ENCODE measurements at places on chromosomes 13 and 19. TPM values are rescaled to one million over a fixed set of nuclear protein-coding genes. Genes with fewer than 3 reads are reported as not detected.

GRCh38 chr13:30774214-30774730 is 38.9 kb downstream of the ALOX5AP start:
- DNase-seq = no peak

DNA sequence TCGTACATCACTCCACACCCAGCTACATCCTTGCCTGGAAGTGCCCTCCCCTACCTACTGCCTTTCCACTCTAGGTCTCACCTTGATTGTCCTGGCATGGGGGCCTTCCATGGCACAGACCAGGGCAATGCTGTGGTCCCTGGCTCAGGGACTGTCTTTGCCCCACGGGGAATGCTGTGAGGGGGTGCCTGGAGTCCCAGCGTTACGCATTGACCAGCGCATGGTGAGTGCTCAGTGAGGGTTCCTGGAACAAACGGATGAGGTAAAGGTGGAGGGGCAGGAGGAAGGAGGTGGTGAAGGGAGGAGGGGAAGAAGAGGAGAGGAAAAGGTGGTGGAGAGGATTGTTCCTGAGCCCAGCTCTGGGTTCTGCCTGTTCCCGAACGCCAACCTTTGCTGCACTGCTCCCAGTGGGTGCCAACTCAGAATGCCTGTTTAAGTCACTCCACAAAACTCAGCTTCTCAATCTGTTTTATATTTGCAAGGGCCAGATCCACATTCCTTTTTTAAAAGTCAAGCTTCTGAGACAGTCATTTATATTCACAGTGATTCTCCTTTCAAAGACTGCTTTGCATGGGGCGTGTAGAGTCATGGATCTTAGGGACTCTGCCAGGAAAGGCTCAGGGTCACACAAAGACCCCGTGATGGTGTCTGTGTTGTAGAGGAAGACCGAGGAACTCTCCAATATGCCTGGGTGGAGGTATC is 40.8 kb downstream of the CHST8 start:
- no peak for DNase-seq

DNA sequence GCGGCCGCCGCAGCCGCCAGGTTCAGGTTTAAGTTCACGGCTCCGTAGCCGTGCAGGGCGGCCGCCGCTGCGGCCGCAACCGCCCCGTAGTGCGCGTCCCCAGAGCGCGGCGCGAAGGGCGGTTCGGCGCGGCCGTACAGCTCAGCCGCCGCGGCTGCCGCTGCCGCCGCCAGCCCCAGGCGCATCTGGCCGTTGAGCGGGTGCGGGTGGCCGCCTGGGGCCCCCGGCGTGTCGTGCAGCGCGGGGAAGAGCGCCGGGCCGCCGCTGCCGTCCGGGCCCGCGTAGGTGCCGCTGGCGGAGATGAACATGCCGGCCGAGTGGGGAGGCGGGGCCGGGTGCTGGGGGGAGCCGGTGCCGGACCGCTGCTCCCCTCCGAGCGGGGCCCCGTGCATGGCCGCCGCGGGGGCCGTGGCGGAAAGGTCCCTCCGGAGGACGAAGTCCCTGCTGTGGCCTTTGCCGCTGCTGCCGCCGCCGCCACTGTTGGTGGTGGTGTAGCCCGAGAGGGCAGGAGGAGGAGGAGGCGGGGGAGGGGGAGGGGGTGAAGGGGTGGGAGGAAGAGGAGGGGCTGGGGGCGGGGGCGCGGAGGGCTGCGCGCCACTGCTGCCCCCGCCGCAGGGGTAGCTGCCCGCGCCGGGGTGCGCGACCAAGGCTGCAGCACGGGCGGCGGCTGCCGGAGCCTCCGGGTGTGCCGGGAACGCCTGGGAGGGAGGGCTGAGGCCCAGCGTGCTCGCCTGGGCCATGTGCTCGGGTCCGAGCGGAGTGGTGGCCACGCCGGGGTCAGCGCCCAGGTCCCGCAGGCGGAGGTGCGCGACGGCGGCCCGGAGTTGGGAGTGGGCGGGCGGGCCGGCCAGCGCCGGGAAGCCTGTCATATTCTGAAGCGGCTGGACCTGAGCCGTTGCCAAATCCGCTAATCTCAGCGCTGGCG is 654 bp downstream of the ZIC5 start:
- DNase-seq = no peak

- DNase-seq = no peak
These were observed 75.6 kb downstream of the TNFRSF19 start for GRCh38 chr13:23645851-23646250.

DNA sequence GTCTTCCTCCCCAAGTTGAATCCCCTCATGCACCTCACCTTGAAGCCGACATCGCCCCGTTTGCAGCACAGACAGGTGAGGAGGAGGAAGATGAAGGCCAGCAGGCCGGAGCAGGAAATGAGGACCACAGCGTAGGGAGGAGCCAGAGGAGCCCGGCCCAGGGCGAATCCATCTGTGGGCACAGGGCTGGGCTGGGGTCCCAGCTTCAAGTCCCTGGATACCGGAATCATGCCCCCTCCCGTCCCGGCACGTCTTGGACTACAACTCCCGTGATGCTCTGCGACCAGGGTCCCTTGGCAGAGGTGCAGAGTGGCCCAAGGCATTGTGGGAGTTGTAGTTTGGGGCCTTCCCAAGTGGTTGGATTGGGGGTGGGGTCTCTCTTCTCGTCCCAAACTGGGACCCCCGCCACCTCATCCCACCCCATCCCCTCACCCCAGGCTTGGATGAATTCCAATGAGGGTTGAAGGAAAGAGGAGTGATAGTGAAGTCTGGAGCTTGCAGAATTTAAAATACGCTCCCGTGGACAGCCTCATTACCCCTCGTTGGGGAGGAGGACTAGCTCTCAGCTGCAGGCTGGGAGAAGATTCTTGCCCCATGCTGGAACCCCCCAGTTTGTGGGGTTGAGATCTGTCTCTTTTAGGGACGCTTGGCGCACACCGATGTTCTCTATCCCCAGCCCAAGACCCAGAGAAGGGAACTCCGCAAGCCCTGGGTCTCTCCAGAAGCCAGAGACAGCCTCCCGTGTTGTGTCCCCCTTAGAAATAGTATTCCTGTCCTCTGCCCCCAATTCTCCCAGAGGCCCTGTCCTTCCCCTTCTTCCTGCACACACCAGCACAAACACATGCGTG is 990 bp downstream of the LMTK3 start:
- no peak for DNase-seq

DNA sequence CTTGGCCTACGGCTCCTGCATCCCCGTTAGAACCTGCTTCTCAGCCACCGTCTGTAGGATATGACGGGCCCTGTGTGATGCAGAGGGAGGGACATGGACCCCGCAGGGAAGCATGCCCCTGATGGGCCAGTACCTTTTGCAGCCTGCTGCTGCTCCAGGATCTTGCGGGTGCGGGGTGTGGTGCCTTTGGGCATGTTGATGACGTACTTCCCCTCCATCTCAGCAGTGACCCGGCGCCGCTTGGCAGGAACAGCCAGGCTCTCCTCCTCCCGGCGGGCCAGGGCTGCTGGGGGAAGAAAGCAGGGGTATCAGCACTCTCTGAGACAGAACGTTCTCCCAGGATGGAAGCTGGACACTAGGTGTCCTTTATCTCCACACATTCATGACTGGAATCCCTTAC is 22.0 kb downstream of the C19orf47 start:
- DNase-seq = no peak

- DNase-seq = no peak
These were observed 14.1 kb downstream of the CEBPG start for GRCh38 chr19:33387351-33388230.

- no peak for DNase-seq
These were observed 167.5 kb upstream of the FREM2 start for GRCh38 chr13:38519229-38519911.

DNA sequence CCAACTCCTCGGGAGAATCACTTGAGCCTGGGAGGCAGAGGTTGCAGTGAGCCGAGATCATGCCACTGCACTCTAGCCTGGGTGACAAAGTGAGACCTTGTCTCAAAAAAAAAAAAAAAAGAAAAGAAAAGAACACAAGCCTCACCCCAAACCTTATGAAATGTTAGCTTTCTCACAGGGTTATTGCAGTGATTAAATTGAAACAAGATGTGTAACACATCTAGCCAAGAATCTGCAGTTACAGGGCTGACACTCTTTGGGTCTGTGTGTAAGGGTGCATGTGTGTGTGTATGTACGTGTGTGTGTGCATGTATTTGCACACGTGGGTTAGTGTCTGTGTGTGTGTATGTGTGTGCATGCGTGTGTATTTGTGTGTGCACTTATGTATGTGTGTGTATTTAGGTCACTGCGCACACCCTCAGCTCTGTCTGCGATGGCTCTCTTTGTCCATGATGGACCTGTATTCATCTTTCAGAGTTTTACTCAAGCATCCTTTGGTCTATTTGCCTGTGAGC is 336.3 kb downstream of the UQCRFS1 start:
- no peak for DNase-seq

GRCh38 chr19:18197941-18198340 is 4.9 kb downstream of the MPV17L2 start:
- DNase-seq = no peak

GRCh38 chr13:75186379-75186778 is 295.6 kb downstream of the TBC1D4 start:
- DNase-seq = no peak

DNA sequence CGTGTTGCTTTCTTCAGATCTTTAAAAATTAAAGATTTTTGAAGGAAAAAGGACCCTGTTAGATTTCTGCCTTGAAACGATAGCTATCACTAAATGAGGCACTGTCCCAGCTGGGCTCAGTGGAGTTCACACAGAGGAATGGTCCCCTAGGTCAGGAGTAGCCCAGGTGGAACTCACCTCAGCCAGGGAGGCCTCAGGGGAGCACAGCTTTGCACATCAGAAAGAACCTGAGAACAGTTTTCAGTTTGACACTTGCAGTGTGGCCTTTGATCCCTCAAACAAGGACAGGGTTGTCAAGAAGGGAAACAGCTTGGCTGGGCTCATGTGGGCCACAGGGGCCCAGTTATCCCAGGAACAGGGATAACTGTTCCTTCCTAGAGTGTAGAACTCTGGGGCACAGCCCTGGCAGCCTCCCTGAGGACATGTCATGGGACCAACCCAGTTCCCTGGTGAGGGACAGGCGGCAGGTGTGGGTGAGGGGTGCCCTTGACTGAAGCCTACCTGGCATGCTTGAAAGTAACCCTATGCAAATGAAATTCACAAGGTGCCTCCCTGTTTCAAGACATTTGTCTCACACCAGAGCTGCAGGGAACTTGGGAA is 59.4 kb downstream of the CHST8 start:
- DNase-seq = no peak

DNA sequence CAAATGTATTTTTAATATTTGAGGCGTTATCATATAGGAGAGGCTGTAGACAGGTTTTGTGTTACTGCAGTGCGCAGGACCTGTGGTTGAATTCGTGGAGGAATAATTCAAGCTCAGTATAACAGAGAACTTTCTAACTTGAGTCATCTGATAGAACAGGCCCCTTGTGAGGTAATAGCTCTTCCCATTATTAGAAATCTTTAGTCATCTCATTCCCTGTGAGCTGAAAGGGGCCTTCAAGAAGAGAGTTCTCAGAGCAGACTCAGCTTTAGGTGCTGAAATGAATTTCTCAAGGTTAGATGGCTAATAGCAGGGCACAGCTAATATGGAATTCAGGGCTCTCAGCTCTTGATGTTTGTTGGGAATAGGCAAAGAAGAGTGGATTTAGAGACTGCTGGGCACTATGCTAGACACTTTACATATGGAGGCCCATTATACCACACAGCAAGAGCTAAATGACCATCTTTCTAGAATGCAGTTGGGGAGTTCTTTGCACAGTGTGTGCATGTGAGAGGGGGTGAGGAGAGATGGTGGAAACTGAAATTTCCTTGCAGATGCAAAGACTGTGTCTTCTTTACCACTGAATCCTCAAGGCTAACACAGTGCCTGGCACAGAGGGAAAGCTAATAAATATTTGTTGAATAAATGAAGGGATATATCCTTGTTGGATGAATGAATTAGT is 89.5 kb downstream of the DGKH start:
- no peak for DNase-seq

- no peak for DNase-seq
These were observed 50.2 kb downstream of the LRCH1 start for GRCh38 chr13:46603165-46603603.

- DNase-seq = no peak
These were observed 467.8 kb downstream of the KCTD12 start for GRCh38 chr13:76418404-76418803.

GRCh38 chr13:65133094-65133493 is 2097.0 kb downstream of the PCDH9 start:
- DNase-seq = no peak

GRCh38 chr13:18232298-18232993 is 949.2 kb downstream of the TUBA3C start:
- no peak for DNase-seq

DNA sequence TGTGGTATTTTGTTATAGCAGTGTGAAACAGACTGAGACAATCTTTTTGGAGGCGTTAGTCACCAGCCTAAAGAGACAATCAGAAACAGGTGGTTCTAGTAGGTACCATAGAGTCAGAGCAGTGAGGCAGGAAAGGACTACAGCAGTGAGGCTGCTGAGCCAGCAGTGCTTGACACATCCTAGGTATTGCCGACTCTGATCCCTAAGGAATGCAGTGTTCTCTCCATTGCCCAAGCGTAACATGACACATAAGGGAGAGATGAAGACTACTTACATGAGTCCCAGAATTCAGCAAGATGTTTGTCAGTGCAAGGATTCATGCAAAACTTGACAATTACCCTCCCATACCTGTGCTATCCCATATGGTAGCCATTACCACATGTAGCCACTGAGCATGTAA is 62.4 kb upstream of the XPO4 start:
- DNase-seq = no peak

DNA sequence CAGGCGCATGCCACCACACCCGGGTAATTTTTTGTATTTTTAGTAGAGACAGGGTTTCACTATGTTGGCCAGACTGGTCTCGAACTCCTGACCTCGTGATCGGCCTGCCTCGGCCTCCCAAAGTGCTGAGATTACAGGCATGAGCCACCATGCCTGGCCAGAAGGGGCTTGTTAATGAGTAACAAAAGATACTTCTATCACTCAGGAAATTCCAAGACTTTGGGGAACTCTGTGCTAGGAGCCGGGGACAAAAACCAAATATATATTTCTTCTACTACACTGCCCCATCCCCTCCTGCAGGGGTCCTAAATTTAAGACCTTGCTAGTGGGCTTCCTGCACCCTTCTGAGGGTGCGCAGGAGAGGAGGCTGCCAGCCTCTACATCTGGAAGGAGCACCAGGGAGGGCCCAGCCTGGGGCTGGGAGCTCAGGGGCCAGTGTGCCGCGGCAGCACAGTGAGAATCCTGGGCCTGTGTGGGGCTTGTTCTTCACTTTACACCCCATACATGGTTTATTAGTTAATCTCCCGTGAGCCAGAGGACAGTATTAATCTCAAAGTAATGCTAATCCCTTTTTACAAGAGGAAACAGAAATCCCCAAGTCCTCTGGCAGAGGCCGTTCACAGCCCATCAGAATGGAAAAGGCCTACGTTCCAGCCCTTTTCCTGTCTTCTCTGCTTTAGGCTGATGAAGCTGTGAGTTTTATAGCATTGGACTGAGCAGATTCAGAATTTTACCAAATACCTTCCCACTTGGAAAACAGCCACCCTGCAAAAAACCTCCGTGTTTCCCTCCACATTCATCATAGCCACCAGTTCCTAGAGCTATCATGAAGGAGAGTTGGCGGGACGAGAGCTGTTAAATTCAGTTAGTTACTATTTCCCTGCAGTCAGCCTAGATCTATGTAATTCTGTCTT is 44.4 kb upstream of the NPAS1 start:
- DNase-seq = no peak

MBOAT7 gene
- 48.8 TPM for polyA plus RNA-seq

PCP2 gene
- polyA plus RNA-seq = 2.8 TPM

KCNJ14 gene
- 1.2 TPM for polyA plus RNA-seq

Measured in left renal cortex interstitium (tissue), 4 donors.